Endothelial cell of umbilical vein (primary cell): ENCODE measurements at places on chromosomes 6 and 20.

- DNase-seq: no peak
Measured at GRCh38 chr6:157634546-157634945, 188.5 kb upstream of the SNX9 start.

GRCh38 chr6:45722876-45723275, 292.8 kb downstream of the CLIC5 start:
- DNase-seq: no peak

GRCh38 chr6:79302341-79302740, 67.9 kb upstream of the HMGN3 start:
- DNase-seq: no peak

DNA sequence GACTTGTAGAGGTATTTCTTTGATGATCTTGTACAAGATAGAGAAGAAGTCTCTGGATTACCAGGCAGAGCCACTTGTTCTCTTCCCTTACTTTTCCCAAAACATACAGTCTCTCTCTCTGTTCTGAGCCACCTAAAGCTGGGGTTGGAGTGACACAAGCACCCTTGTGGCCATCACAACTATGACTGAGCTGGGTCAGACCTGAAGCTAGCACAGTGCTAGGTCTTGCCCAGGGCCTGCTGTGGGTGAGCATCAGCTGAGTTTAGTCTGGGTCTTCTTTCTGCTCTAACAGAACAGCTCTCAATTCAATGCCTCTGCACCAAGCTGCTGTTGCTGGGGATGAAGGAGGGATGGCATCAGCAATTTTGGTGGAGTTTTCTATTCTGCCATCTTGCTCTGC, 110.2 kb downstream of the HTR1B start:
- no peak for DNase-seq

GRCh38 chr20:24017458-24017755, 28.8 kb upstream of the GGTLC1 start:
- DNase-seq: peak; percentile 59

- DNase-seq: no peak
Measured at GRCh38 chr6:5083813-5084359, 1.3 kb upstream of the PPP1R3G start.

- no peak for DNase-seq
Measured at GRCh38 chr6:140478631-140479030, 1104.2 kb upstream of the CITED2 start.

DNA sequence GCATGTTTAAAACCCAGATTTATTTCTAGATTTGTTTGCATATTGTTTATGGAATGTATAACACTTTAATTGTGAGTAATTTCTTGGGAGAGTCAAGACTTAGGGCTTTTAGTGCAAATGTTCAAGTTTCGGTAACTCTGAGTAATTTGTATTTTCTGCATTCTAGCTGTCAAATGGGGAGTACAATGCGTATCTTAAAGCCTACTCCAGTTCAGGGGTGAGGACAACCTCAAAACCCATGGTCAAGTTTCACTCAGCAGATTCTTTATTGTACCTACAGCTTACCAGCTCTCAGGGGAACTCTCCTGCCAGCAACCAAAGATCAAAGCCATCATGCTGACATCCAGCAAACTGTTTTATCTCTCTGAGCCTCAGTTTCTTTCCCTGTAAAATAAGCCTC, 458.6 kb upstream of the JARID2 start:
- DNase-seq: no peak

DNA sequence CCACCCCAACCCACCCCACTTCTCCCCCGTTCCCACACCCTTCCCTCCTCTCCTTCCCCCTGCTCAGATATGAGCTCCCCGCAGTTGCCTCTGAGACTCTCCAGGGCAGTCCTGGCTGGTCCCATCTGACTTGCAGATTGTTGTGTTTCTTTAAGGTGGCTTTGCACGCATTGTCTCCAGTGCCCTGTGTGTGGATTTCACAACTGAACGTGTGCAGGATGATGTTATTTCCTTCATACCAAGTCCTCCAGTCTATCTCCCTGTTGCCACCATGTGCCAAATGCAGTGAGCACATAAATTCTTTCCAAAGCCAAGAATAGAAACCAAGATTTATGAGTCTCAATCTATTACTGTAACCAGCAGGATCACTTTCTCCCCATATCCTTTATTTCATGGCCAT, 79.1 kb downstream of the TMEM242 start:
- DNase-seq: peak; percentile 59

DNA sequence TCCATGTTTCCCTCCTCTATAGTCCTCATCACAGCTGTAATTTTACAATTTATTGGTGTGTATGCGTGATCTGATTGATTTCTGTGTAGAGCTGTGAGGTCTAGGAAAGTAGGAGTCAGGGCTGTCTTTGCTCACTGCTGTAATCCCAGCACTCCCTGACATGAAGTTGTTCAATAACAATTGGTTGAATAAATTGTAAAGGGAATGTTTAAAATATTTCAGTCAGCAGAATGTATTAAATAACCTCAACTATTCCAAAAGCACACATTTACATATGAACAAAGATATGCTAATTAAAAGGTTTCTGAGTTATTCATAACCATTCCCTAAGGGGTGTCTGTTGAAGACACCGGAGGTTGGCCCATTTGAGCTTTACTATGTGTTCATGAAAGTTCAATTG, 31.5 kb downstream of the NOX3 start:
- no peak for DNase-seq

GRCh38 chr6:16432075-16433032, 194.0 kb downstream of the GMPR start:
- peak; percentile 39 for DNase-seq

- DNase-seq: peak; percentile 49
Measured at GRCh38 chr20:17966432-17967310, 1.9 kb downstream of the SNX5 start.

DNA sequence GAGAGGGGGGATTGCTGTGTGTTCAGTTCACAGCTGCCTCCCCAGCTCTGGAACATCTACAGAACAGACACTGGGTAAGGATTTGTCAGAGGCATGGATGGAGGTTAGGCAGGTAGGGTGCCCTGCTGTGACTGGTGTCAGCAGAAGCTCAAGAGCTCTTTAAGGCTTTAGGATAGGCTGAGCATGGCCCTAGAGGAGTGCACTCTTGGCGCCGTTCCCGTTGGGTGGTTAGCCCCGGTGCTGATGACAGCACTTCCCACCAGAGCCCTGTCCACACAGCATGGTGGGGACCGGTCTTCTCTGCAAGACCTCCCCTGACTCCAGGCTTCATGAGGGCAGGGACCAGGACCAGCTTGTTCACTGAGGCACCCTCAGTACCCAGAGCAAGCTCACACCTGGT, 262.0 kb downstream of the BMP7 start:
- no peak for DNase-seq

DNA sequence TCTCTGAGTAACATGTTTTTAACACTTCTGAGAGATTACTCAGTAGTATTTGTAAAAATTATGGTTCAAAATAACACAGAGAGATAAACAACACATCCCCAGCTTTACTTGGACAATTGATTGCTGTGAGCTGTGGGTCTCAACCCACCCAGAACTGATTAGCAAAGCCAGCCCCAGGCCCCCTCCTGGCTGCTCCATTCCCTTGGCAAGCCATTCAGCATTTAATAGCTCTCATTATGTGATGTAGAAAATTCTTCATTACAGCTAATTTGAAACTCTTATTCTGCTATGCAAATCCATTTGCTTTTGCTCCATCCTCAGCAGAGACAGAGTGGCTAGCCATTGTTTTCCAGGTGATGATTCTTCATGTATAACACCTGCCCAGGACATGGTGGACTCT, 16.6 kb upstream of the SIRT5 start:
- no peak for DNase-seq
